ENCODE measurements at places on chromosomes 5 and 9. TPM values are rescaled to one million over a fixed set of nuclear protein-coding genes. Genes with fewer than 3 reads are reported as not detected.
A peak's percentile ranks its signal among the peaks of the same experiment; 100 is the strongest.

NIM1K gene
- polyA plus RNA-seq = 0.14 TPM

ZER1 gene
- 29.9 TPM for polyA plus RNA-seq

UBE2QL1 gene
- polyA plus RNA-seq = 0.05 TPM

PCDHGC4 gene
- 0.25 TPM for polyA plus RNA-seq

SPAG8 gene
- 0.21 TPM for polyA plus RNA-seq

PCDHGA8 gene
- 0.43 TPM for polyA plus RNA-seq

CNTLN gene
- 2.8 TPM for polyA plus RNA-seq

ALDH1A1 gene
- polyA plus RNA-seq = 73.4 TPM

SLC34A3 gene
- polyA plus RNA-seq = not detected

MTREX gene
- 6.4 TPM for polyA plus RNA-seq

NOXA1 gene
- 0.40 TPM for polyA plus RNA-seq

NR2F1 gene
- 33.4 TPM for polyA plus RNA-seq

SLC36A3 gene
- polyA plus RNA-seq = not detected

SLC27A6 gene
- polyA plus RNA-seq = not detected

CTNND2 gene
- not detected for polyA plus RNA-seq

ADRA1B gene
- polyA plus RNA-seq = 0.77 TPM

C9orf50 gene
- polyA plus RNA-seq = not detected

INSL6 gene
- polyA plus RNA-seq = not detected

GRCh38 chr9:133727277-133727875, 10.8 kb downstream of the SARDH start:
- DNase-seq = no peak

DNA sequence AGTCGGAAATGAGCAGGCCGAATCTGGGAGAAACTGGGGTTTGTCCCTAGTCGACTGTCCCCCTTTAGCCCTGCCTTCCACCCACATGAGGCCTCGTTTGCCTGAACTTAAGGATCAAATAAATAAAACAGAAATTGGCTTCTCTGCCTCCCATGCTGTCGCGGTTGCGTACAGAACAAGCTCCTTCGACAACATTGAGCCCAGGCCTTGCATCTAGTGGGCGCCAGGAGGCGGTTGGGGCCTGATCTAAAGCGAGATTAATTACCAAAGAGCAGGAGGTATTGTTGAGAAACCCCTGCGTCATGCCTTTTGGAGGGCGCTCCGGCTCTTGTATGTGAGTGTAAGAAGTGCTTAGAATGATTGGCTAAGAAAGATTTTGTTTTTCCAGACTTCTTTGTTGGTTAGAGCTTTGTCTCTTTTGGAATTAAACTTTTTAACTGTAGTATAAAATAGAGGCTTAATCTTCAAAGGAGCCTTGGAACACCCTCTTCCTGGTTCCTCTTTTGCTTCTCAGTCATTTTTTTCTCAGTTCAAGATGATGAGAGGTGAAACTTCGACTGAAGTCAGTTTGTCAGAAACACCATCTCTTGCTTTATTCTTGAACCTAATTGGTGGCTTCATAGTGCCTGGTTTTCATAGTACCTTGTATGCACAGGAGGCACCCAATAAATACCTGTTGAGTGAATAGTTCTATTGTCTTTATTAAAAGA, 828 bp downstream of the ATP6V0E1 start:
- DNase-seq = peak; percentile 92

DNA sequence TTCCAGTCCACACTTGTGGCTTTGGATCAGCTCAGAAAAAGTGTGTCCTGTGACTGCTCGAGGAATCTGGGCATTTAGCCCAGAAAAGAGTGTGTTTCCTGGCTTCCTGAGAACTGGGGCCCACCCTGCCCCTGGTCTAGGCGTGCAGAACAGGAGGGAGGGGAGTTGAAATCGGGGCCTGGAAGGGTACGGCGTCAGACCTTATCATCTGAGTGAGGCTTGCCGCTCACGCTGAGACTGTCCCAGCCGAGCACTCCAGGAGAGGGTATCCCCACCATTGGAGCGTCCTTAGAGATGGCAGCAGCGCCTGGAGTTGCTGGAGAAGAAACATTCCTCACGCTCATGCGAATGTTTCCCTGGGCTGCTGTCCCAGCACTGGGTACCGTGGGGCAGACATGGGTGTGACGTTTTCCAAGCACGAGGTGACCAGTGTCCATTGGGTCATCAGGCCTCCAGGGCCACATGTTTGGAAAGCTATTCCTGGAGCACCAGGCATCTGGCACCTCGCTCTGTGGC, 22.5 kb downstream of the NEK6 start:
- peak; percentile 94 for DNase-seq

DNA sequence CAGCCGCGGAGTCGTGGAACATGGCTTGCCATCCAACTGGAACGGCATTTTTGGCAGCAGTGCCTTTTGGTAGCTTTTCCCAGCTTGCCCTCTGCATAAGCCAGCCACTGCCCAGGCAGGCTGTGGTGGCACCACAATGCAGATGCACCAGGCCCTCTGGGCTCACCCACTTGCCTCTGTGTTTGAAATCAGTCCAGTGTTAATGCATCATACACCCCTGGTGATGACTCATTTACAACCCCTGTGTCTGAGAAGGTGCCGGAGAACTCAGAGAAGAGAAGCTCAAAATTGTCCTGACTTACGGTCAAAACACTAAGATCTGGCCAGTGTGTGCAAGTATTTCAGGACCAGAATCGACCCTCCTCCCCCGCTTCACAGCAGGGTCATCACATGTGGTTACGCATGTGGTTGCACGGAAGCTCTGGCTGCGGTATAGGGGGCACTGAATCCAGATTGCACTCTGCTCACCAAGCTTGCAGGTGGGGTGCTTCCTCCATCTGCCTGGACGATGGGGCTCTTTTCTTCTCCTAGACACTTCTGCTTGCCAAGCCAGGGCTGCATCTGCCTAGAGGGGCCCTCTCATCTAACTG, 66.5 kb upstream of the SMIM15 start:
- peak; percentile 24 for DNase-seq

DNA sequence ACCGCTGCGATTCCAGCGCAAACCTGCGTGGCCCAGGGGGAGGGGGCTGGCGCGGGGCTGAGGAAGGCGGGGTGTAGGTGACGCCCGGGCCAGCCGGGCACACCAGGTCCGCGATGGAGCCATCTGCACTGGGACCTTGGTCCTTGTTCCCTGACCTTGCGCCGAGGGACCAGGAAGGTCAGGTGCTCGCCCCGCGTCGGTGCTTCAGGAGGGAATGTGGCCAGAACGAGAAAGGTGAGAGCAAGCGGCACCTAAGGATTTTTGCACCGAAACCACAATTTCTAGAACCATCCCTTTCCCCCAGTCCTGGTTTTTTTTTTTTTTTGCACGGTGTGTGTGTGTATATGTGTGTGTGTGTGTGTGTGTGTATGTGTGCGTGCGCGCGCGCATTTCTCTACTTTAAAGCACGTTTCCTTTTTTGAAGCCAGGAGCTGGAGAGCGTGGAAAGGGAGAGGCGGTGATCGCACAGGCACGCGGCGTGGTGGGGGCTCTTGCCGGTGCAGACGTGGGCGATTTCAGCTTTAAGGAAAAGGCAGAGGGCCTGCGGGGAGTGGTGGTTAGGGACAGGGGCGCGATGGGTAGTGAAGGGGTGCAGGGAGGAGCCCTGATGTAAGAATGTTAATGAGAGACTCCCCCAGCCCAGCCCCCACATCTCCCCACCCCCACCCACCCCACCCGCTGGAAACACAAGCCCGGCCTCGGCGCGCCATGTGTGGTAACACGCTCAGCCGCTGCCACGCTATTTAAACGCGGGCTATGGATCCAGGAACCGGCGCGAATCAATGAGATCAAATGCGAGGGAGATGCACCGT, at the start of gene NPR3:
Gene NPR3, plus strand, starts transcription at position 772 of the 812 bp plus-strand sequence. CDS start 456 bp downstream, outside the sequence.
- DNase-seq = peak; percentile 24

- DNase-seq = no peak
Measured at GRCh38 chr5:154118385-154118784, 72.1 kb upstream of the GALNT10 start.

DNA sequence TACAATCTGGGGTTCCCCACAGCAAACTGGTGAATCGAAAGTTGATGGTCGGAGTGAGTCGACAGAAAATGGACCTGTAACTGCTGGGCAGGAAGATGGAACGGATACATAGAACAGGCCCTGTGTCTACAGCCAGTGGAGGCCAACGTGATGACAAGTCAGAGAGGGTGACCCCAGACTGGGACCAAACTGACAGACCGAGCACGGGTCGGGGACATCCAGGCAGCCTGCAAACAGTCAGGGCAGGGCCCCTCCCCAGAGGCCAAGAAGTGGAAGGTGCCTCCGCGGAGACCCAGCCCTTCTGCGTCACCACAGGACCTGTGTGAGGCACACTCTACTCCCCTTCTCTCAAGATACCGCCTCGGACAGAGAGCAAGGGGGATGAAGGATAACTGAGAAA, 25.1 kb upstream of the FANCC start:
- DNase-seq = no peak

- DNase-seq = no peak
Measured at GRCh38 chr9:89812556-89813181, 207.9 kb downstream of the GADD45G start.

DNA sequence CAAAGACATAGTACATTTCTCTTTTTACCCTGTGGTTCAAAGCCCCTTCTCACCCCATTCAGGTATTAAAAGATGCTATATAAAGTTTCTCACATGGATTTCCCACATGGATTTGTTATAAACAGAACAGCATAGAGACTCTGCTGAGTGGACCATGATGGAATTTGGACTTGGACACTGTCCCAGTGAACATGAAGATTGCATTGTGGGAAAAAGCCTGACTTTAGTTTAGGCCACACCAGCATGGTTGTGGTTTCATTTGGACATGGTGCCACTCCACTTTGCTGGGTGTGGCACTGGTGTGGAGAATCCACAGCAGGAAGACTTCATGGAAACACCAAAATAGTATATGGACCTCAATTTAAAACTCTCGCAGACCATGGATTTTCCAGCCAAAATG, 124.6 kb downstream of the ARHGAP26 start:
- no peak for DNase-seq

GRCh38 chr9:31336386-31336785, 1048.1 kb upstream of the ACO1 start:
- DNase-seq = peak; percentile 58

DNA sequence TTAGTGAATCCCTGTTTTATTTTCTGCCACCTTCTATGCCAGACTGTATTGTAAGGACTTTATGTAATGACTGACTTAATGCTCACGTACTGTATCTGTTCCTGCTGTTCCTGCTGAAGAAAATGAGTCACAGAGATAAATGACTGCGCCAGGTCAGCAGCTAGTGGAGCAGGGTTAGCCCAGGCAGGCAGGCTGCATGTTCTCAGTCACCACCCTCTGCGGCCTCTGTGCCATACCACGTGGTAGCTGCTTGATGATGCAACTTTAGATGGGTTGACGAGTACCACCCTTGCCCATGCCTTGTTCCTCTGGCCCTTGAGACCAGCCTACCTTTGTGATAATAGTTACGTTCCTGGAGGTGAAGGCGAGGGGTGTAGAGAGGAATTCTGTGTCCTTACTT, 161.9 kb downstream of the TRIO start:
- DNase-seq = peak; percentile 33

DNA sequence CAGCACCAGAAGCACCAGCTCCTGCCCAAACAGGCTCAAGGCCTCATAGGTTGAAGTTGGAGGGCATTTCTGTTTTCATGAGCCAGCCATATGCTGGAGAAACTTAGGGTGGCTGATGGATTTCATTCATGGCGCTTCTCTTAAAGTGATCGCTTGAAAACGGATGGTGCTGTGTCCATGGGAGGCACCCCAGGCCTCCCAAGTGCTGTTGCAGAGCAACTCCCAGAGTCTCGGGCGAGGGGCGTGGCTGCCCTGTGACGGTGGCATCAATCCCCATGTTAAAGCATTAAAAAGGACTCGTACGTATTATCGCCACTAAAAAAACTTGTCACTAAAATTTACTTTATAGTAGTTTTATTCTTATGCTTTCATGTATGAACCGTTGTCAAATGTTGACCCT, 128.3 kb downstream of the MRPL36 start:
- DNase-seq = no peak

- no peak for DNase-seq
Measured at GRCh38 chr9:4349816-4350418, 50.0 kb upstream of the GLIS3 start.

GRCh38 chr9:126788634-126789349, 16.0 kb upstream of the ZBTB43 start:
- no peak for DNase-seq

DNA sequence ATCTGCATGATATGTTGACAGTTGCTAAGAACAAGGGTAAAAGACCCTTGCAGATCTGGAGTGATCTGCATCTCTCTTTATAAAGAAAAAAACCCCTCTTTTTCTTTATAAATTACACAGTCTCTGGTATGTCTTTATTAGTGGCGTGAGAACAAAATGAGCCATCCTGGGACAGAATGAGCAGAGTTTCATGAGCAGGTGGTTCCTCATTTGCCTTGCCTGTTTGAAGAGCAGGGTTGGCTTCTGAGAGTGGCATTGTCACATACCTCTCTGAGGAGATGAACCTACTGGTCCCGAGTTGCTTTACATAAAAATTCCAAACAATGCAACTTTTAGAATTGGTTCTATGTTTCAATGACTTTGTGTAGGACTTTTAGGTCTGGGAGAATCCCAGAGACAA, 94.3 kb downstream of the INSYN2B start:
- DNase-seq = no peak

GRCh38 chr5:76674330-76675066, 41.4 kb upstream of the F2R start:
- no peak for DNase-seq

GRCh38 chr5:2134543-2135292, 252.0 kb upstream of the IRX4 start:
- DNase-seq = no peak

GRCh38 chr5:169763376-169764017, 126.4 kb downstream of the DOCK2 start:
- DNase-seq = no peak

DNA sequence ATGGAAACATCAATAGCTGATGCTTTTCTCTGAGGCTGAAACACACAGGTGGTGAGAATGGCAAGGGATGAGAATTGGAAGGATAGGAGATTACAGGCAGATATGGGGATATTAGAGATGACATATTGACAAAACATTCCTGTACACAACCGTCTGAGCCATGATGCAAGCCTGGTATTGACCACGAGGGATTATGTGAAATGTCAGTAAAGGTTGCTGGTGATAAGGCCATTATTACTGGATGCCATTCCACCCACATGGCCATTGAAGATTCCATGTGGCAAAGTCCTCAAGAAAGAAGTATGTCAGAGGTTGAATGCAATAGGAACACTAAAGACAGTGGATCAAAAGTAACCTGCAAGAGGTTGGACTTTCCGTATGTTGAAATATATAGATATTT, 15.7 kb downstream of the GRAMD2B start:
- no peak for DNase-seq

DNA sequence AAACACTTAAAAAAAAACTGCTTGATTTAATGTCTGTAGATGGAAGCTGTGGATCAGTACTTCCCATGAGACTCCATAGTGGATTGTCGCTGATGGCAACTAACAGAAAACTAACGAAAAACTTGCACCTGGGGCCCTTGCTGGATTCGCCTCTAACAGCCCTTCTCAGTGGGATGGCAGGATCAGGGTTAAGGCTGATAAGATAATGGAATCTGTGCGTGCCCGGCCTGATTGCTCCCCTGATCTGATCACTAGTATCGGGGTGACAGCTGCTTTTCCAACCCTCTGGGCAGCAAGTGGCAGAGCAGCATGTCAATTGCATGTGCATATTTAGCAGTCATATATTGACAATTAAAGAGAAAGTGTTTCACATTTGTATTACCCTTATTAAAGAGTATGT, 185.8 kb upstream of the ELAVL2 start:
- DNase-seq = no peak
